ENCODE measurements at places on chromosomes 6 and 20.

- peaks cover 7% of the 10 kb centered on the region for H3K4me1 ChIP-seq
- no peak for DNase-seq
- no peaks in the 10 kb centered on the region for H3K27me3 ChIP-seq
- H3K36me3 ChIP-seq: peaks cover 7% of the 10 kb centered on the region
- no peak overlapping the region for H3K27ac ChIP-seq
Observed at GRCh38 chr20:10415013-10415650, 18.9 kb downstream of the MKKS start.

DNA sequence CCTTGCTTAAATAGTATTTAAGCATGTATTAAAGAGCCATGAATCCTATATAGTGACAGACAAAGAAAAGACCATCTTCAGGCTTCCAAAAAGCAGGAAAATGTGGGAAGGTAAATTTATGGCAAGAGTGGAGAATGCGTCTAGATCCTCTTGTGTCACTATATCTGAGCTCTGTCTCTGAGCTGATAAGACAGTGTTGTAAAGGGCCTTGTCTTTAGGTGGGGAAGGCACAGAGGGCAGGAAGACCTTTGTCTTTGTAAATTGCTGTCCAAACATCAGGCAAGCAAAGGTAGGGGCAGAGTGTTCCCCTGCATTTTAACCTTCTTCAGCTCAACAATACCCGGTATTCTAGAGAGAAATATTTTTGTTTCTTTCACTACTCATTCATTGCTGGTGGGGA, 33.9 kb upstream of the MBOAT1 start:
- H3K27me3 ChIP-seq: no peaks in the 10 kb centered on the region
- H3K4me1 ChIP-seq: no peaks in the 10 kb centered on the region
- no peak overlapping the region for H3K4me3 ChIP-seq
- no peaks in the 10 kb centered on the region for H3K36me3 ChIP-seq
- no peak for DNase-seq
- H3K27ac ChIP-seq: no peak overlapping the region

DNA sequence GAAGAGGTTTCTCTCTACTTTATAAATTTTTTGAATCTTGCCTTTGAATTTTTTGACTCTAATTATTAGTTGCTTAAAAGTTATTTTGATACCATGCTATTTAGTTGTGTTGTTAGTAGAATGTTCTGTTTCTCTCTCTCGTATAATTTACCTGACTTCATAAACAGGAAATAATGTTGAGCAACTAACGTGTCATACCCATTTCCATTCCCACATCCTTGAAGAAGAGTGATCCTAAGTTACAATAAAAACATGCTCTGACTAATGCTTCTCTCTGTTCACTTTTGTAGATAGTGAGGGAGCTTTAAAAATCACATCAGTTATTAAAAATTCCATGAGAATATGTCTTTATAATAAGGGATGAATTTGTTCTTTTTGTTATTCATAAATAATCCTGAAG, 69.7 kb downstream of the SAMD5 start:
- no peaks in the 10 kb centered on the region for H3K4me1 ChIP-seq
- H3K27ac ChIP-seq: no peak overlapping the region
- DNase-seq: no peak
- H3K4me3 ChIP-seq: no peak overlapping the region
- H3K27me3 ChIP-seq: no peaks in the 10 kb centered on the region

- no peaks in the 10 kb centered on the region for H3K27me3 ChIP-seq
- H3K4me1 ChIP-seq: no peaks in the 10 kb centered on the region
- no peak for DNase-seq
- no peak overlapping the region for H3K27ac ChIP-seq
Observed at GRCh38 chr20:9442858-9443257, 71.5 kb upstream of the LAMP5 start.

GRCh38 chr6:99016355-99016754, 68.6 kb upstream of the FBXL4 start:
- no peak for DNase-seq
- H3K4me3 ChIP-seq: no peak overlapping the region
- peaks cover 4% of the 10 kb centered on the region for H3K4me1 ChIP-seq
- H3K36me3 ChIP-seq: no peaks in the 10 kb centered on the region

GRCh38 chr6:89564752-89565427, 73.7 kb downstream of the LYRM2 start:
- no peak overlapping the region for H3K4me3 ChIP-seq
- H3K27ac ChIP-seq: no peak overlapping the region
- H3K36me3 ChIP-seq: no peaks in the 10 kb centered on the region
- no peaks in the 10 kb centered on the region for H3K27me3 ChIP-seq

DNA sequence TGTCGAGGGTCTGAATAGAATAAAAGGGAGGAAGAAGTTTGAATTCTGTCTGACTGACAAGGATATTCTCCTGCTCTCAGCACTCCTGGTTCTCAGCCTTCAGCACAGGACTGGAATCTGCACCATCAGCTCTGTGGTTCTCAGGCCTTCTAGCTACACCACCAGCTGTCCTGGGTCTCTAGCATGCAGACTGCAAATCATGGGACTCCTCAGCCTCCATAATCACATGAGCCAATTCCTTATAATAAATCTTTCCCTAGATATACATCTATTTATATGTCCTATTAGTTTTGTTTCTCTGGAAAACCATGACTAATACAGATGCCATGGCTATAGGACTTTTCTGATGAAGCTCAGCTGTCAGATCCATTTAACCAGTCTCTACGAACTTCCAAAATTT, 132.8 kb upstream of the ECI2 start:
- no peaks in the 10 kb centered on the region for H3K36me3 ChIP-seq
- H3K27ac ChIP-seq: no peak overlapping the region
- no peak overlapping the region for H3K4me3 ChIP-seq
- no peaks in the 10 kb centered on the region for H3K4me1 ChIP-seq

- DNase-seq: no peak
- peaks cover 24% of the 10 kb centered on the region for H3K4me1 ChIP-seq
- no peaks in the 10 kb centered on the region for H3K36me3 ChIP-seq
- no peak overlapping the region for H3K27ac ChIP-seq
- peaks cover 5% of the 10 kb centered on the region for H3K27me3 ChIP-seq
Observed at GRCh38 chr20:24916412-24916811, 32.7 kb upstream of the CST7 start.

DNA sequence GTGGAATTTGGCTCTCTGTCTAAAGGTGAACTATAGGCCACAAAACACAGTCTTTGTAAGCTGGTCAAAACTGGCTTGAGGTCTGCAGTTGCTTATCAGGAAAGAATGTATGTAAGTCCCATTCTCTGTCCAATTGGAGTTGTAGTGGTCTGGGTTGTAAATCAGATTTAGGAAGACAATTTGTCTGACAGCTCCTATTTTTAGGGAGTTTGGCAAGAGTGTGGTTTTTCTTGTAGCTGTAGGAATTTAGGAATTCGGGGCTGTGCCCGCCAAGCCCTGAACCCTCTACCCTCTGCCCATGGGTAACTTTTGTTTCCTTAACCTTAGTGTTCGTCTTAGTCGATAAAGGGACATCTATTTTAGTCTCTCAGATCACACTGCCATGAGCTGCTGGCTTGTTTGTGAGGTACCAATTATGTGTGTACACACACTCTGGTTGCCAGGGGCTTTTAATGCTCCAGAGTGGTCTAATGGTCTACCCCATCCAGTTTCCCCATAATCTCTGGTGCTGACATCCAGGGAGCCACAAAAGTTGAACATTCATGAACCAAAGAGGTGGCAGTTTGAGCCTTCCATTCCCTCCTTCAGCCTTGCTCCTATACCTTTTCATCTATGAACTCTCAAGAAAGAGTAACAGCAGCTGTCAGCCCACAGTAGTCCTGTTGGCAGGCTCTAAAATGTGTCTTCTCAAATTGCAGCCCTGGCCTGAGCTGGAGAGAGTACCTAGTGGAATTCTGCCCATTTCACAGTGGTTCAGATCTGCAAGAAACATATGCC, 93.0 kb downstream of the ANKRD6 start:
- no peaks in the 10 kb centered on the region for H3K27me3 ChIP-seq
- no peak overlapping the region for H3K4me3 ChIP-seq
- H3K4me1 ChIP-seq: no peaks in the 10 kb centered on the region
- no peak for DNase-seq
- no peak overlapping the region for H3K27ac ChIP-seq
- no peaks in the 10 kb centered on the region for H3K36me3 ChIP-seq

DNA sequence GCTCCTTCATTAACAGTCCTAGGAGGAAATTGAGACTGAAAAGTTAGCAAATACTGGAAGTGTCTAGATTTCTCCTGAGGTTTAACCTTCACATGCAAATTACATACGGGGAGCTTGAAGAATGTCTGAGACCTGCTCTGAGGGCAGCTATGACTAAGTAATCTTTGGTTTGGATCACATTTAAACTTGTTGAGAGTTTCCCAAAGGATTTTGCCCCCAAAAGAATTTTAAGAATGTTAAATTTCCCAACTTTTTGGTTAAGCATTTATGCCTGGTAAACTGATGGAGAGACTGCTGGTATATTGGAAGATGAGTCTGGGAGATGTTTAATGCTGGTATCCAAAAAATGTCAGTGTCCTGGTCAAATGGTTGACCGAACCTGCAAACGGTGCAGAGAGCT, 97.0 kb downstream of the RREB1 start:
- H3K4me1 ChIP-seq: peaks cover 32% of the 10 kb centered on the region
- no peak overlapping the region for H3K4me3 ChIP-seq
- no peak for DNase-seq
- H3K27me3 ChIP-seq: no peaks in the 10 kb centered on the region
- H3K36me3 ChIP-seq: no peaks in the 10 kb centered on the region
- H3K27ac ChIP-seq: no peak overlapping the region
